ENCODE measurements at places on chromosomes 16 and 17.

DNA sequence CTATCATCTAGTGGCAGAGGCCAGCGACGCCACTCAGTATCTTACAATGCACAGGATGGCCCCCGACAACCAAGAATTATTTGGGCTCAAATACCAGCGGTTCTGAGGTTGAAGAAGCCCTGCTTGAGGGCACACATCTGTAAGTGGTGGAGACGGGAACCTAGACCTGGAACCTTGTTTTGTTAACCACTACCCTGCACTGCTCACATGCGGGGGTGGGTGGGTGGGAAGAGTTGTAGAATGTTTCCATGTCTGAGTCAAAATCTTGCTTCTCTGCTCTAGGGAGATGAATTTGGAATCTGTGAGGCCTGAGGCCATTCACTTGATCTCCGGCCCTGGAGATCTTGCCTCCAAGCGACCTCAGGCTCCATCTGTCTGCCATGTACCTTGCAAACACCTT lies 44.1 kb downstream of the ABCC1 start:
- DNase-seq = no peak

DNA sequence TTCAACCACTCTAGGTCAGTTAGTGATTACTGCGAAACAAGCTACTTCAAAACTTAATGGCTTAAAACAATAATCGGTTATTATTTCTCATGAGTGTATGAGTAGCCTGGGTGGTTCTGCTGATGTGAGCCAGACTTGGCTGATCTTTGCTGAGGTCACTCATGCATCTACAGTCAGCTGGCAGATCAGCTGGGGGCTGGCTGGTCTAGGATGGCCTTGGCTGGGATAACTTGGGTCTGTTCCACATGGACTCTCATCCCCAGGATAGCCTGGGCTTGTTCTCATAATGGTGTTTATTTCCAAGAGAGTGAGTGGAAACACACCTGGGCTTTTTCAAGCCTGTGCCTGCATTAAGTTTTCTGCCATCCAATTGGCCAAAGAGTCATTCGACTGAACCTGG lies 13.0 kb downstream of the CCDC182 start:
- no peak for DNase-seq

DNA sequence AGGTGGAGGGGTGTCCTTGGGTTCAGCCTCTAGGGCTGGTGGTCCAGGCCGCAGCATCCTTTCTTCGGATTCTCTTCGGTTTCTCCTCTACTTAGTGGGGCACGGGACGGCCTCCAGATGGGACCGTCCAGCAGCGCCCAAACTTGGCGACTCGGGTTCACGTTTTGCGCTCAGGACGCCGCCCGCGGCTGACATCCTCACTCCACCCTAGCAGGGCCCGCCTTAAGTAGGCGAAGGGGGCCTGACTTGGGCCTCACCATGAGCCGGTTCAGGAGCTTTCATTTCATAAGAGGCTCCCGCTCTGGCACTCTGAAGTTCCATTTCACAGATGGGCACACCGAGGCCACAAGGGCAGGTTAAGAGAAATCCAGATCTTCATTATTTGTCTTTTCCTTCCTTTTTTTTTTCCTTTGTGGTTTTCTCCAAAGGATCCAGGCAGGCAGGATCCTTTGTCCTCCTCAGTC lies 141.2 kb downstream of the SEC14L1 start:
- DNase-seq = no peak

GRCh38 chr16:77191259-77191969 lies 424 bp downstream of the MON1B start:
- no peak for DNase-seq

DNA sequence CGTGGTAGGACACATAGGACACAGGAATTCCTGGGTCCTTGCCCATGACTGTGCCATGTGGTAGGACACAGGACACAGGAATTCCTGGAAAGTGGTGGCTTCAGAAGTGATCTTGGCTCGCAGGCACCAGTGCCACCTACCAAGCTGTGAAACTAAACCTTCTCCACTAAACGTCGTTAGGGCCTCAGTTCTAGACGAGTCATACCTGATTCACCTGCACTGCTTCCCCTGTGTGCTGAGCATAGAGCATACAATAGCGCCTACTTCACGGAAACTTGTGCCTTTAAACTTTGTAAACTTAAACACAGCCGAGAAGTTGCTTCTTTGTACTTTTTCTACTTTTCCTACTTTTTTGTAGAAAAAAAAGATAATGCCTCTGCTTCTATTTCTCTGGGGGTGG lies 4.8 kb downstream of the SOX8 start:
- no peak for DNase-seq

GRCh38 chr17:39973496-39973895 lies 7.1 kb upstream of the PSMD3 start:
- no peak for DNase-seq

DNA sequence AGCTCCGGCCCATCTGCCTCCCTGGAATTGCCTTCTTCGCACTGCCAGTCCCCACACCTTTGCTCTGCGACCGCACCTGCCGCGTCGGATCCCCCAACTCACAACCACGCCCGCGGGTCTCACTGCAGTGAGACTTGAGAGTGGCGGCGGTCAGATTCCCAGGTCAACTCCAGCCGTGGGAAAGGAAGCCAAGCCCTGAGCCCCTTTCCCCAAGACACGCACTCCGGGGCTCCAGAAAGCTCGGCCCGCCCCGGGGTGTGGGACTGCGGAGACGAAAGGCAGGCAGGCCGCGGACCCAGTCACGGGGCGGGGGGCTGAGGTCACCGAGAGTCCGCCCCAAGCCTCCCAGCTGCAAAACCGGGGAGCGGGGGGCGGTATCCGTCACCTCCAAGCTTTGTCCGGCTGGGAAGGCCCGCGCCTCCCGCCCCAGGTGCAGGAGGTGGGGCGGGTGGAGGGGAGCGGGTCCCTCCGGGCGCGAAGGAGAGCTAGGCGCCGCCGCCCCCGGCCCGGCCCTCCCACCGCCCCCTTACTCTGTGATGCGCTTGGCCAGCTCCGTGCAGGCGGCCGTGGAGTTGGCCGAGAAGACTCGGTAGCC lies 615 bp downstream of the PRPSAP1 start:
- DNase-seq = no peak

DNA sequence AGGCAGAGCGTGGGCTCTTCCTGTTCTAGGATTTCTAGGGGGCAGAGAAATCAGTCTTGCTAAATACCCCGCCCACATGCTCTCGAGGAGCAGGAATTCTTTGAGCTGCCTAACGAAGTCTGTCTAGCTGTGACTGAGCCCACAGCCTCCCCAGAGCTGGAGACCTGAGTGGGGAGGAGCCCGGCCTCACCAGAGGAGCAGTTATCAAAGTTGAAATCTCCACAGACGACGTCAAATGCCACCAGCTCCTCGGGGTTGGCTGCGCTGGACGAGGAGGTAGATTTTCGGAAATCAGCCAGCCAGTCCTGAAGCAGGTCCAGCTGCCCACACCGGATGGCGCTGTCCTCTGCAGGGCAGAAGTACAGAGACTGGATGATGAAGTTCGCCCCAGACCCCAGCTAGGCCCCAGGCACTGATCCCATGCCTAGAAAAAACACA lies 53.8 kb downstream of the PRMT7 start:
- DNase-seq = no peak

- DNase-seq = no peak
Observed at GRCh38 chr17:34841467-34841866, 119.8 kb downstream of the CCT6B start.

DNA sequence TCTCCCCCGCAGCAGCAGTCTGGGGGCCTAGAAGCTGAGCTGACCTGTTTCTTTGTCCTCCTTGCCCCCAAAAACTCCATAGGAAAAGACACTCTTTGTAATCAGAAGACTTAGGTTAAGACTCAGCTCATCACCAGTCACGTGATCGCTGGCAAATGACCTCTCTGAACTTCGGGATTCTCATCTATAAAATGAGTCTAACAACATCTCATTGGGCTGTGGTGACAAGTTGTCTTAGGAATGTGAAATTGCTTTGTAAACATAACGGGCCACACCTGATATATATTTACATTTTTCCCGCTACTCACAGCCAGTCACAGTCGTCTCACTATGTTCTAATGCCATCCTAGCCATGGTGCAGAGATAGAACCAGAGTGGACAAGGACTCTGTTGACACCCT lies 86.0 kb upstream of the LHX1 start:
- DNase-seq = no peak

GRCh38 chr16:4883501-4883900 lies 36.2 kb downstream of the UBN1 start:
- DNase-seq = no peak

DNA sequence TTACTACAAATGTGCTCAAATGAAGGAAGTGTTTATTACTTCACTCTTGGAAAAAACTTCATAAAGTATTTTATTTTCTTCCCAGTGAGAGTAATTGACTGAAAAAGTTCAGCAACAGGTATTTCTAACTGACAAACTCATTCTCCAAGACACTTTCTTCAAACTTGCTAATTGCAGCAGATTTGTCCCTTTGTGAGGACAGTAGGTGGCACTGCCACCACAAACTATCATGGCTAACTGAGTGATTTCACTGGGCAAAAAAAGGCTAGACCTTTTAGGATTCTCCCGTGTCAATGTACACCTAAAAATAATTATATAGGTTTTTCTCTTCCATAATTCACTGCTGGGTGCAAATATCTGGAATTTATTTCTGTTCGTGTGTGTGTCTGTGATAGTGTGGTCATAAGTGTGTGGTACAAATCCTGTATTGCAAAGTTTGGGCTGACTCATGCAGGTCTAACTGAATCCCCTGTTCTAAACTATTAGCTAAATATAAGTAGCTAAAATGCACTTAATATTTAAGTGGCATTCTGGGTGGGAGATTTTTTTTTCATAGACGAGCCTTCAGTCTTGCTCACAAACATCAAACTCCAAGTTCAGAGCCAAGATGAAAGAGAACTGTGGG lies 3.9 kb downstream of the HS3ST3A1 start:
- no peak for DNase-seq

- no peak for DNase-seq
Observed at GRCh38 chr17:17590883-17591354, 589 bp downstream of the PEMT start.

DNA sequence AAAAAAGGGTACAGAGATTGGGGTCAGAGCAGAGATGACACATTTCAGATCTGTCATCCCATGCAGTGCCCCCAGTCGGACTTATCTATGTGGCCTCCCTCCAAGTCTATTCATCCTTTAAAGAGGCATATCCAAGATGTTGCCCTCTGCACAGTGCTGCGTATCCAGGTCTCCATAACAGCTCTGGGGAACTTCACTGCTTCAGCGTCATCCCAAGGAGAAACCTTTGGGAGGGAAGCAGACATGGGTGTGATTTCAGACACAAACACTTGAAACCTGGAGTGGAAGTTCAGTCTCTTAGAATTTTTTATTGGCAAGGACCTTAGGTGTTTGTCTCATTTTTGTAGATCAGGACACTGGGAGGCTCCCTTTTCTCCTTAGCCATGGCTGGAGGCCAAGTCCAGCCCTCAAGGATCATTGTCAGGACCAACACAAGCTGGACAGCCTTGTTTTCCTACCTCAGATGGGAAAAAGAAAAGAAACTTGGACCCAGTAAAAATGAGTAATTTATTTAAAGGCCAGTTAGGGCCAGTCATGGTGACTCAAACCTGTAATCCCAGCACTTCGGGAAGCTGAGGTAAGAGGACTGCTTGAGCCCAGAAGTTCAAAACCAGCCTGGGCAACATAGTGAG lies 23.9 kb upstream of the NLK start:
- DNase-seq = no peak

DNA sequence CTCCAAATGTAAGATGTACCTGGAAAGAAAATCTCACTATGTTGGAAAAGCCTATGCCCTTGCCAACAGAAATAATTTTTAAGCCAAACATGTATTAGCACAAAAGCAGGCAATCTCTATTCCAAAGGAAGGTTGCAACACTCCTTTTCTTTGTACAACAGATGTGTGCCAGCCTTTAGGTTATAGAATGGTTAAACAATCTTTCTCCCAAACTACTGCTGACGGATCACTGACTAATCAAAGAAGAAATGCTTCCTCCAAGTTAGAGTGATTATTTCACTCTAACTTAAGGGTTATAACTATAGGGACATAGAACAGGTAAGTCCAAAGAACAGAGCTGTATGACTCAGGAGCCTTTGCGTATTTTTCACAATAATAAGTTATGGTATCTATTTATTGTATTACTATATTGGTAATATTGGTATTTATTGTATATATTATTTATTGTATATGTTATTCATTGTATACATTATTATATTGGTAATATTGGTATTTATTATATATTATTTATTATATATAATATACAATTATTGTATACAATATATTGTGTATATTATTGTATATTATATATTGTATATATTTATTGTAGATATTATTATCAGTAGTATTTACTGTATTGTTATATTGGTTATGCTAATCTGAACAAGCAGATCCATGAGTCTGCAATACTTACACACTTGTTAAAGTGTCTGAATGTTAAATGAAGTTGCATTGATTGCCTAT lies 36.7 kb upstream of the ABCA5 start:
- DNase-seq = no peak

GRCh38 chr17:70434536-70435490 lies 265.5 kb downstream of the KCNJ2 start:
- no peak for DNase-seq

DNA sequence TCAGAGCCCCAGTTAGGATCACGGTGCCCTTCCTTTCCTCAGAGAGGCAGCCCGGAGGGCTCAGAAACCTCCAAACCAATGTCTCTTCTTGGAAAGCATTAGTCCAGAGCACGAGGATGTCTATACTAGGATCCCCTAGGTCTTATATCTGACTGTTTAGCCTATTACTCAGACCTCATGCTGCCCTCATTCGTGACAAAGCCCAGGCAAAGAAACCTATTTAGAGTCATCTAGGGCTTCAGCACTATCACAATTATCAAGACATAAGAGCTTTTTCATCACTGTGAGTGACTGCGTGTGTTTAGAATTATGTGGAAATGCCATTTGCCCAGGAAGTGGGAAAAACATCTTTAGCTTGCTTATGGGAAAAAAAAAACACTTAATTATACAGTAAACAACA lies 159.8 kb upstream of the NOL11 start:
- DNase-seq = no peak

DNA sequence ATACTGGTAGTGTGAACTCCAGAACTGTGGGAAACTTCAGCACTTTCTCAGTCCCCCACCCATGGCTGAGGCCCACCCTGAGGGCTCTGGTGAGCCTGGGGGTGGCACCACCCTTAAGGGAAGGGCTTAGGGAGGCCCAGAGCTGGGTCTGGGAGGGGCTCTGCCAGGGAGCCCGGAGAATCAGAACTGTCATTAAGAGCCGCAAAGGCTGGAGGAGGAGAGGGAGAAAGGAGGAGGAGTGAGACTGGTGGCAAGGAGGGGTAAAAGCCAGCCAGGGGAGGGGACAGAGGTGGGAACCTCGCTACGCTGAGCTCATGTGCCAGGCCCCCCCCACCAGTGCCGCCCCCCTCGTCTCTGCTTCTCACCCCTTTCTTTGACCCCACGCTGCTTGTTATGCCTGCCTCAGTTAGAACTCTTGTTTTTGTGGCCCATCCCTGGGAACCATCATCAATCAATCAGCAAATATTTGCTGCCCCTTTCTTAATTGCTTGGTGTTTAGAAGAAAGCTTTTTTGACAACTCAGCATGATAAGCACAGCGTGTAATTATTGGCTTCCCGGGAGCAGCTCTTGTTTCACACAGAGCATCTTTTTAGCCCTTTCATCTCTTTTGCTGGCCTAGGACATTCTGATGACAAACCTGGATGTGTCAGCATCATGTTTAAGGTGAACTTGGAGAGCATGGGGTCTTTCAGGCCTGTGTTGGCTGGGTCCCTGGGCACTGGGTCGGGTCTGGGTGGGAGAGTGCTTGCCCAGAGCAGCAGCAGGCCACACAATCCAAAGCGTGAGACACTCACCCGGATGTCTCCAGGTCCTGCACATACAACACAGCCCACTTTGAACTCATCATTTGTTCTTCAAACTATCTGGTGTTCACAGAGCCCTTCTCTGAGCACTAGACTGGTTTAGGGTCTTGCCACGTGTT lies 77.7 kb downstream of the NETO2 start:
- no peak for DNase-seq

GRCh38 chr16:58333985-58334384 lies 39.2 kb upstream of the PRSS54 start:
- DNase-seq = no peak
